ENCODE measurements at places on chromosomes 6 and 20.

GRCh38 chr6:88449770-88450169 is 283.6 kb upstream of the CNR1 start:
- DNase-seq: no peak

- no peak for DNase-seq
Observed at GRCh38 chr6:80174900-80175572, 68.6 kb downstream of the BCKDHB start.

- no peak for DNase-seq
Observed at GRCh38 chr20:49749625-49750024, 35.9 kb upstream of the B4GALT5 start.

GRCh38 chr20:24373372-24373771 is 96.1 kb upstream of the SYNDIG1 start:
- no peak for DNase-seq
